ENCODE measurements at places on chromosomes 5 and 9. TPM values are rescaled to one million over a fixed set of nuclear protein-coding genes. Genes with fewer than 3 reads are reported as not detected.

The KLF4 gene
- total RNA-seq, result 117 TPM

DNA sequence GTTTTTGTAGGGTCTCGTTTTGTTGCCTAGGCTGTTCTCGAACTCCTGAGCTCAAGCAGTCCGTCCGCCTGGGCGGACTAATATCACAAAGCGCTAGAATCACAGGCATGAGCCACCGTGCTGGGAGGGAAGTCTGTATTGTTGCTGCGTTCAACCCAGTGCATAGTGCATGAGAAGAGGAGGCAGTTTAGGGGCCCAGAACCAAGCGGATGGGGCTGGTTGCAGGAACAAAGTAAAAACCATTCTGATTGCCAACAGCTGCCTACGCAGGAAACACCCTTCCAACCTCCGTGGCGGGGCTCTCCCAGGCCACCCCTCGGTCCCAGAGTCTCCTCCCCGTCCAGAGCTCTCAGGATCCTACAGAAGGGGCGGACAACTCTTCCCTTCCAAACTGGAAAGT is 87.1 kb downstream of the ANXA2R start:
- no peaks in the 10 kb centered on the region for H3K36me3 ChIP-seq
- H3K27me3 ChIP-seq, result peaks cover 14% of the 10 kb centered on the region
- peaks cover 37% of the 10 kb centered on the region for H3K4me1 ChIP-seq
- no peak for DNase-seq
- no peak overlapping the region for H3K4me3 ChIP-seq
- H3K27ac ChIP-seq, result no peak overlapping the region

DNA sequence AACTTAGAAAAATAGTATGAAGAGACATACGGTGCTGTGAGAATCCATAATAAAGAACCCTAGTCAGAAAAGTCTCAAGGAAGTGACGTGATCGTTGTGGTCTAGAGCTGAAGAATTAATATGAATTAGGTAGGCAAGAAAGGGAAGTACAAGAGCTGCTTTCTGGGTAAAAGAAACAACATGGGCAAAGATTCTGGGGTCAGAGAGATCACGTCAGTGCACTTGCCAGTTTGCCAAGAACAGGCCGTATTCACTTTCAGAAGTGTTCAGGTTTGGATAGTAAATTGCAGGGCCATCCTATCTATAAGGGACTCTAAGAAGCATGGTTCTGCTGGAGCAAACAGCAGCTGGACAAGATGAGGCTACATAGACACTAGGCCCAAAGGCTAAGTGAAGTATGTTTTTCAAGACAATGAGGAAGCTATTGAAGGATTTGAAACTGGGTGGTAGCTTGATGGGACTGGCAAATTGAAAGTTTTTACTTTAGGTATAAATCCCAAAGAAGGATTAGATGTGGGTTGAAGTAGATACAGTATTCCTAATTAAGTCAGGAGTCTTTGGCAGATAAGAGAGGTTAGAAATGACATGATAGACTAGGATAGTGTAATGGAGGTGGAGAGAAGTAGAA is 4.8 kb upstream of the CHD1 start:
- peak overlapping the region; percentile 72 for H3K27ac ChIP-seq
- H3K36me3 ChIP-seq, result no peaks in the 10 kb centered on the region
- H3K4me1 ChIP-seq, result peaks cover 48% of the 10 kb centered on the region
- no peaks in the 10 kb centered on the region for H3K27me3 ChIP-seq
- no peak overlapping the region for H3K4me3 ChIP-seq

DNA sequence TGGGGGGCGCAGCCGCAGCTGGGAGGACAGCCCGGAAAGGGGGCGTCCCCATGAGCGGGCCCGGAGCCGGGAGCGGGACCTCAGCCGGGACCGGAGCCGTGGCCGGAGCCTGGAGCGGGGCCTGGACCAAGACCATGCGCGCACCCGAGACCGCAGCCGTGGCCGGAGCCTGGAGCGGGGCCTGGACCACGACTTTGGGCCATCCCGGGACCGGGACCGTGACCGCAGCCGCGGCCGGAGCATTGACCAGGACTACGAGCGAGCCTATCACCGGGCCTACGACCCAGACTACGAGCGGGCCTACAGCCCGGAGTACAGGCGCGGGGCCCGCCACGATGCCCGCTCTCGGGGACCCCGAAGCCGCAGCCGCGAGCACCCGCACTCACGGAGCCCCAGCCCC is 47.0 kb downstream of the TJP2 start:
- no peak for DNase-seq
- no peaks in the 10 kb centered on the region for H3K27me3 ChIP-seq
- no peaks in the 10 kb centered on the region for H3K36me3 ChIP-seq
- no peak overlapping the region for H3K27ac ChIP-seq
- no peak overlapping the region for H3K4me3 ChIP-seq

Data from spleen (tissue), 13 donors.